ENCODE measurements at places on chromosomes 4 and X.

- DNase-seq: no peak
Measured at GRCh38 chrX:67684136-67684535, 140.3 kb downstream of the AR start.

DNA sequence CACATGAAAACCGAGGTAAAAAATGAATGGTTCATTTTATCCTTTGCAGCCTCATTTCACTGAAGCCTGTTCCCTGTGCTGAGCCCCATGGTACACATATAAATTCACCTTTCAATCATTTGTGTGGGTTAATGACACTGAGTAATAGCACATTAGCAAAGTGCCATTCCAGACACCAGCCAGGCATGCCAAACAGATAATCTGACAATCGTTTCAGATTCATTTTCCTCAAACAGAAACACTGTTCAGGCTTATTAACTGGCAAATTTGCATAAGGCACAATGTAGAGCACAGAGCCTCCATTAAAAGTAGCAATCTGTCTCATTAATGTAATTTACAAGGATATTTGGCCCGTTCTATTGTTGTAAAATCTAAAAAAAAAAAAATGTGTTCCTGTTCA, 76.2 kb downstream of the UNC5C start:
- DNase-seq: no peak

GRCh38 chrX:133415276-133416105, at the start of gene GPC4:
TSS of gene GPC4 (minus strand) at chrX:133415489. CDS start at chrX:133414965, 524 bp downstream.
- no peak for DNase-seq

- DNase-seq: no peak
Measured at GRCh38 chr4:86586626-86587380, 7.3 kb upstream of the PTPN13 start.

DNA sequence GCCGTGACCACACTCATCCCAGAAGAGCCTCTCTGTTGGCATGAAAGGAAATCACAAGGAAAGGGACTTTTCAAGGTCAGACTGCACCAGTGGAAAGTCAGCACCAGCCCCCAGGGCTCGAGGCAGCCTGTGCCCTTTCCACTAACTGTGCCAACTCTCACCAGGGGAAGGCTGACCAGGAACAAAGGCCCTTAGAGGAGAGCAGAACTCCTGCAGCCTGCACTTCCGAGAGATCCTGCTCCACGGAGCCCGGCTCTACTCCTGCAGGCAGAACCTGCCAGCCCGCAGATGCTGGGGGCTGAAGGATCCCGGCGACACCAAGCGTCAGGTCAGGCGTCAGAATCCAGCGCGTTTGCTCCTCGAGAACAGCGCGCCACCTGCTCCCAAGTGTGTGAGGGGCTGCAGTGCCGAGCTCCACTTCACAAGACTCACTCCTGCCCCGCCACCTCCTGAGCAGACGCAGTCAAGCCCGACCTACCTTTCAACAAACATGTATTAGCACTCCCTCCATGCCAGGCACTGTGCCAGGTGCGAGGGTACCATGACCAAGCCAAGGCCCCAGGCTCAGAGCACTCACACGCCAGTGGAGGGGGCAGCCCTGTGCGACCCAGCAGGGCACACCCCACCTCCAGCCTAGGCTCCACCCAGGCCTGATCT, 13.6 kb upstream of the HELT start:
- DNase-seq: peak; percentile 78

DNA sequence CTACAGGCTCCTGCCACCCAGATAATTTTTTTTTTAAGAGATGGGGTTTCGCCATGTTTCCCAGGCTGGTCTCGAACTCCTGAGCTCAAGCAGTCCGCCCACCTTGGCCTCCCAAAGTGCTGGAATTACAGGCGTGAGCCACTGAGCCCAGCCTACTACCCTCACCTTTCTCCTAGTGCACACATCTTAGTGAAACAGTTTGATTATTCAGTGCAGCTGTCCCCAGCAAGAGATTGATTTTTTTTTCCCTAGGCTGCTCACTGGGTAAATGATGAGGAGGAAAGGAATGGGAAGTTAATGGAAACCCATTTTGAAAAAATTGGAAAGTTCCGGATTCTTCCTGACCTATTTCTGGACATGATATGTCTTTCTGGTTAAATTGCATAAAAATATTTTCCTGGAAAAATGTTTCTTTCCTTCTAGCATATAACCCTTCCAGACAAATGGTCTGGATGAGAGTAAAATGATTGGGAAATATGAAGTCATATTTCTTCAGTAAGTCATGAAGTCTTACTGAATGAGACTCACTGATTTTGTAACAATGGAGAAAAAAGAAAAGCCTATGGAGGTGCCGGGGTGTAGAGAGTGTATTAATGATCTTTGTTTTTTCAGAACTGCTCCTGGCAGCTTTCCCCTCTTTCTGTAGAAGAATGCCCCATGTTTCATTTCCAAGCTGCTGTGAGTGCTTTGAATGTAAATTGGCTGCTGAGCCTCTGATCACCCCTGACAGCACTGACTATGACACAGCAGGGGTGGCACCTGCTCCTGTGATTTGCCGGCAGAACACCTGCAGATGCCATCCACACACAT, 19.5 kb upstream of the ZNF41 start:
- DNase-seq: no peak

- DNase-seq: no peak
Measured at GRCh38 chr4:152468408-152468807, 67.5 kb downstream of the FBXW7 start.

DNA sequence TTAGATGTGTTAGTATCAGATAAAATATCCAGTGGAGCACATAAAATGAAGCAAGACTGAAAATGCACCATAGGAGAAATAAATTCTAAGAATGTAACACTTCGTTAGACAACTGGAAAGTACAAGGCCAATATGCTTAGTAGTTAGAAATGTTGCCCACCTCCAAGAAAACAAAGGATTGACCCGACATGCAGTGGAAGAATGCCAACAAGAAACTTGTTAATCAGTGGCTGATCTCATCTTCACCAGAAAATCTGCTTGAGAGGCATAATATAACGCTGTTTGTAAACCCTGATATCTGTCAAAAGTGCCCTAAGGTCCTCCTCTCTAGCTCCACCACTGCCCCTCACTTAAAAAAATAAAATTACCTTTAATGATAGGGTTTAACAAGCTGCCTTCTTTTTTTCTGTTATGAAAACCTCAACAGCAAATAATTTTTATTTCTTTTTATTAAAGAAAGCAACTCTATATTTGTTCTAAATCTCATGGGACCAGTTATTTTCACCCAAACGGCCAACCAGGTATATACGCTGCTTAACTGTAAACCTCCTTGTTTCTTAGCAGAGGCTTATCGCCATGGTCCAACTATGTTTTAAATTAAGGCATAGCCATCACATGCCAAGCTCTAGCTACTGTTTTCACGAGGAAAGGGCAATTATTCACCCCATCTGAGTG, 1.8 kb downstream of the RASGEF1B start:
- DNase-seq: no peak

DNA sequence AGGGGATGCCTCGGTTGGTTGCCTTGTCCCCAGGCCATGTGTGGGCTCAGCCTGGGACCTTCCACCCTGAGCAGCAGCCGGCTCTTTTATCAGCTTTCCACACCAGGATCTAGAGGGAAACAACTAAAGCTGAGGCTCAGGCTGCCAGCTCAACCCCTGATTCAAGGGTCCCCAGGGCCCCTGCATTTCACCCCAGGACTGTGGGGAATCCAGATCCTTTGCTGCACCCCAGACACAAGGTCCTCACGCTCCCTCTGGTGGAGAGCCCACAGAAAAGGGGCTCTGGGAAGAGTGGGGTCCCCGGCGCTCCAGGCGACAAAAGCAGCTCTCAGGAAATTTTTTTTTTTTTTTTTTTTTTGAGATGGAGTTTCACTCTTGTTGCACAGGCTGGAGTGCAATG, 64.3 kb downstream of the ZFYVE28 start:
- DNase-seq: peak; percentile 51

DNA sequence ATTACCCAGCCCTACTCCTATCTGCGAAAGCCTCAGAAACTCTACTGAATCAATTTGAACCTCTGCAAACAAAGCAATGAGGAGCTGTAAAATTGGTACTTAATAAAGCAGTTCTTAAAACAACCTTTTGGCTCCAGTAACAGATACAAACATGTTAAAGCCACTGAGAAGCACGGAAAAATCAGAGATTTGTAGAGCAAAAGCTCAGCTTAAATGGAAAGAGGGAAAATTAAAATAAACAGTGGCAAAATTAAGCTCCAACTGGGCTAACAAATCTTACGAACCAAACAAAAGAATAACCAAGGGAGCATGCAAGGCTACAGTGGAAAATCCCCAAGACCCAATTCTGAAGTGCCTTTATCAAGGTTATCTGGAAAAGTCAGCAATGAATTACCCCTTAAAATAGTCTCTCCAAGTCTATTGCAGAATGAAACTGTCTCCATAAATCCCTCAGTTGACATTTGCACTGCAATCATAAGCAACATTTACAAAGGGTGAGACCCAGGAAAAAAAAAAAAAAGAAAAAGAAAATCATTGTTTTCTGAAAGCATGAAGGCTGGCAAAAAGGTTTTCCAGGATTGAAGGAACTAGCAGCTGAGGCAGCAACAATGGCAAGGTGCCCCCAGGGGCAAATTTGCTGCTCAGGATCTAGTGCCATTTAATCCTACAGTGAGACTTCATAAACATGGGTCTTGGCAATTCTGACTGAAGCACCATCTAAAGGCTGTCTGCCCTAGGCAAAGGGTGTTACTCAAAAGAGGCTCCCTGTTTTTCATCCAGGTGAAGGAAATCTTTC, 40.1 kb downstream of the USP46 start:
- no peak for DNase-seq

DNA sequence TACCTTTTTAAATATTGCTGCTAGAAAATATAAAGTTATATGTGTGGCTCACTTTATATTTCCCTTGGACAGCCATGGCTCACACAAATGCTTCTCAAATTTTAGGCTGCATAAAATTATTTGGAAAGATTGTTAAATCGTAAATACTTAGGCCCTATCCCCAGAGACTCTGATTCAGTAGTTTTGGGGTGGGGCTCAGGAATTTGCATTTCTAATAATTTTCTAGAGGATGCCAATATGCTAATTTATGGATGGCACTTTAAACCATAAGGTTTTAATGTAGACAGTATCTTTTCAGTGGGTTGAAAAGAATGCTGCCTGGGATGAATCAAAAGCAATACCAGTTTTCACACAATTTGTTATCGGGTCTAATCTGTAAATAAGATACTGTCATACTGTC, 49.7 kb downstream of the RAP1GDS1 start:
- no peak for DNase-seq

DNA sequence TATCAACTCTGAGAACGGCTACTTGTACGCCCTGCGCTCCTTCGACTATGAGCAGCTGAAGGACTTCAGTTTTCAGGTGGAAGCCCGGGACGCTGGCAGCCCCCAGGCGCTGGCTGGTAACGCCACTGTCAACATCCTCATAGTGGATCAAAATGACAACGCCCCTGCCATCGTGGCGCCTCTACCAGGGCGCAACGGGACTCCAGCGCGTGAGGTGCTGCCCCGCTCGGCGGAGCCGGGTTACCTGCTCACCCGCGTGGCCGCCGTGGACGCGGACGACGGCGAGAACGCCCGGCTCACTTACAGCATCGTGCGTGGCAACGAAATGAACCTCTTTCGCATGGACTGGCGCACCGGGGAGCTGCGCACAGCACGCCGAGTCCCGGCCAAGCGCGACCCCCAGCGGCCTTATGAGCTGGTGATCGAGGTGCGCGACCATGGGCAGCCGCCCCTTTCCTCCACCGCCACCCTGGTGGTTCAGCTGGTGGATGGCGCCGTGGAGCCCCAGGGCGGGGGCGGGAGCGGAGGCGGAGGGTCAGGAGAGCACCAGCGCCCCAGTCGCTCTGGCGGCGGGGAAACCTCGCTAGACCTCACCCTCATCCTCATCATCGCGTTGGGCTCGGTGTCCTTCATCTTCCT, 2.7 kb downstream of the PCDH10 start:
- peak; percentile 69 for DNase-seq

DNA sequence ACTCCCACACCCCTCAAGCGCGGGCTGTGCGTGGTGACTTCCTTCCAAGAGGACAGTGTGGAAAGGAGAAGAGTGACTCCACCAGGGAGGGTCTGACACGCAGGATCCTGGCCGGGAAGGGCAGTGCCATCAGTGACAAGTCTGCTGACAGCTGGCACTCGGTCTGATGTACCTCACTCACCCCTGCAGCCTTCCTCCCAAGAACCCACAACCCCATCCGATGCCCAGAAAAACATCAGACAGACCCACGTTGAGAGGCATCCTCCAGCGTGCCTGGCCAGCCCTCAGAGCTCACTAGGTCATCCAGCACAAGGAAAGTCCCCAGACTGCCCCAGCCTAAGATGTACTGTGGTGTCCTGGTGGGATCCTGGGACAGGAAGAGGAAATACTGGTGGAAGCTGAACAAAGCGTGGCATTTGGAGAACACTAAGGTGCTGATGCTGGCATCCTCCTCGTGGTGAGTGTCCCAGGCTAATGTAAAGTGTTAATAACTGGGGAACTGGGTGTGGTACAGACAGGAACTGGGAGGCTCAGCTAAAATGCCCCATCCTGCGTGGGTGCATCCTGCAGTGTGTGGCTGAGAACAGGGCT, 200.0 kb upstream of the PSAPL1 start:
- no peak for DNase-seq

- DNase-seq: no peak
Measured at GRCh38 chrX:102711872-102712215, 404 bp upstream of the GPRASP2 start.

DNA sequence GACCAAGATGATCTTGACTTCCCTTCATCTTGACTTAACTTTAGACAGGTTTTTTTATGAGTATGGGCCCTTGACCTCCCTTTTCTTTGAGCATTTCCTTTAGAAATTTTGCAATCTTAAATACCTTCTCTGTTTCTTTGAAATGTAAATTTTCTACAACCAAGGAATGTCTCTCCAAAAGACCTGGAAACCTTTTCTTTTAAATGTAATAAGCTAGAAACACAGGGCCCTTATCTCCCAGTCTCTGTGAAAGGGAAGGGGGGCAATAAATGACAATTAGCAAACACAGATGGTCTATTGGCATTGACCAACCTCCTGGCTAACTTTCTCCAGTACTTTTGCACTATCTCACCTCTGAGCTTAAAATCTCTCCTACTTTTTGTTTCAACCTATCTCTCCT, 144.3 kb upstream of the GK2 start:
- no peak for DNase-seq

DNA sequence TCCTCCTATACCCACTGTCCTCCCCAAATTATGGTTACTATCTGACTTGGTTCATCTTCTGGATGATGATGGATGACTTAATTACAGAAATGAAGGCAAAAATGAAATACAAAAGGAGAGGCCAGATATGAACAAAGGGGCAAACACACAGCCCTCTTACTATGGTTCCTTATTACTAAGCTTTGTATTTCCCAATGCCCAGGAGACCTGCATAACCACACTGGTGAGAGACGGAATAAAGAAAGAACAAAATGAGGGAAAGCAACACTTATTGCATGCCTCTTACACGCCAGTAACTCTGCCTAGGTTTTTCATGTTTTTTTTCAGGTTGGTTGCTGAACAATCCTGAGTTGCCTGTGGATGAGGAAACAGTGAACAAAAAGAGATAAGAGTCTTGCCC, 120.5 kb downstream of the SLC10A7 start:
- no peak for DNase-seq

GRCh38 chr4:104491481-104492182, 3.1 kb downstream of the CXXC4 start:
- peak; percentile 80 for DNase-seq
